ENCODE measurements at places on chromosomes 5 and 9.

- DNase-seq, result no peak
Observed at GRCh38 chr9:107600060-107600573, 110.5 kb upstream of the KLF4 start.

GRCh38 chr9:137146527-137146918 is 7.6 kb downstream of the GRIN1 start:
- DNase-seq, result no peak

- DNase-seq, result no peak
Observed at GRCh38 chr5:18220631-18221030, 586.4 kb downstream of the TAF11L14 start.

DNA sequence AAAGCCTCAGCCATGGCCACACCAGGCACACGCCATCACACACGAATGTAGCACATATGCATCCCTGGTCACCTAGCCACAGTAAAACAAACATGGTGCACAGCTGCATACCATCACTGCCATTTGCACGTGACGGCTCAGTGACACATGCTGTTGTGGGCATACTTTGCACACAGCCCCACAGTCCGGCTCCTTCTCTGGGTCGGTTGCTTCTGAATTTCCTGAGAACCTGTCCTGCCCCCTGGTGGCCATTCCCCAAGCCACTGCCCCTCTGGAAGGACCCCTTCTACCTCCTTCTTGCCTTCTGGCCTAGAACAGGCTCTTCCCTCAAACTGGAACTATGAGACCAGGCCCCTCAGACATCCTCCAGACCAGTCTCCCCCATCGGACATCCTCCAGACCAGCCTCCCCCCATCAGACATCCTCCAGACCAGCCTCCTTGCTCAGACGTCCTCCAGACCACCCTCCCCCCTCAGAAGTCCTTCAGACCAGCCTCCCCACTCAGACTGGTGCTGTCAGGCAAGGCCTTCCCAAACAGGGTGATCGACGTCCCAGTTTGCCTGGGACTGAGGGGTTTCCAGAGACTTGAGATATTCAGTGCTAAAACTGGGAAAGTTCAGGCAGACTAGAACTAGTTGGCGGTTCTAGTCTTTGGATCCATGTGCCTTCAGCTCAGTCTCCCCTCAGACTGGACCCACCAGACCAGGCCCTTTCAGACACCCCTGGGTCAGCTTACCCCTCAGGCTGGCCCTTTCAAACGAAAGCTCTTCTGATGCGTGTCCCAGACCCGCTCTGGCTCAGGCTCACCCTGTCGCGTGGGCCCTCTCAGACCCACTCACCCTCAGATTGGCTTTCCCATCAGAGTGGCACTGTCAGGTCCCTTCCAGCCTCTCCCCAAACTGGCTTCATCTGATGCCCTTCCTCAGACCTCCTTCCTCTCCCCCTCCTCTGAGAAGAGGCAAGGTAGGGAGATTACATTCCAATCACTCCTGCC is 24.3 kb upstream of the ENHO start:
- DNase-seq, result peak; percentile 36

- DNase-seq, result no peak
Observed at GRCh38 chr5:87185838-87186237, 81.8 kb upstream of the RASA1 start.

GRCh38 chr5:141800617-141801016 is 77.6 kb downstream of the PCDH1 start:
- no peak for DNase-seq

DNA sequence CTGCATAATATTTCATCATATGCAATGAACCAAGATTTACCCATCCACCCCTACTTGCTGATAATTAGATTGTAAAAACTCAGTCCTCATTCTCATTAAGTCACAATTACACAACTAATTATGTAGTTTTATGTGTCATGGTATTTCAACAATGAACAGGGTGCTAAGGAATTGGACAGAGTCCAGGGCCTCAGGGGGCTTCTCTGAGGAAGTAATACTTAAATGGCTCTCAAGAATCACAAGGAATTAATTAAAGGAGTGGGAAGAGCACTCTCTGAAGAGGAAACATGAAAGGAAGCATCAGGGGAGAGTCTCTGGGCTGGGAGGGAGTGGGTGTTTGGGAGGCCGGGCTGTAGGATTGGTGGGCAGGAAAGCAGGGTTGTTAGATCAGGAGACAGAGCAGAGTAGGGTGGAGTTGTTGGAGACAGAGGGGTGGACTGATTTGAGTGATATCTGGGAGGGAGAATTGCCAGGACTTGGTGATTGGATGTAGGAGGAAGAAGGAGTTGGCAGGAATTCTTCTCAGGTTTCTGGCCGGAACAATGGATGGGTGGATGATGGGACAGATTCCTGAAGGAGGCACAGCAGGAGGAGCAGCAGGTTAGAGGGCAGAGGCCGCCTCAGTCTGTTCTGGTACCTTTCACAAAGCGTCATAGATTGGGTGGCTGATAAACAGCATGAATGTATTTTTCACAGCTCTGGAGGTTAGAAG is 23.0 kb upstream of the NSG2 start:
- DNase-seq, result no peak

DNA sequence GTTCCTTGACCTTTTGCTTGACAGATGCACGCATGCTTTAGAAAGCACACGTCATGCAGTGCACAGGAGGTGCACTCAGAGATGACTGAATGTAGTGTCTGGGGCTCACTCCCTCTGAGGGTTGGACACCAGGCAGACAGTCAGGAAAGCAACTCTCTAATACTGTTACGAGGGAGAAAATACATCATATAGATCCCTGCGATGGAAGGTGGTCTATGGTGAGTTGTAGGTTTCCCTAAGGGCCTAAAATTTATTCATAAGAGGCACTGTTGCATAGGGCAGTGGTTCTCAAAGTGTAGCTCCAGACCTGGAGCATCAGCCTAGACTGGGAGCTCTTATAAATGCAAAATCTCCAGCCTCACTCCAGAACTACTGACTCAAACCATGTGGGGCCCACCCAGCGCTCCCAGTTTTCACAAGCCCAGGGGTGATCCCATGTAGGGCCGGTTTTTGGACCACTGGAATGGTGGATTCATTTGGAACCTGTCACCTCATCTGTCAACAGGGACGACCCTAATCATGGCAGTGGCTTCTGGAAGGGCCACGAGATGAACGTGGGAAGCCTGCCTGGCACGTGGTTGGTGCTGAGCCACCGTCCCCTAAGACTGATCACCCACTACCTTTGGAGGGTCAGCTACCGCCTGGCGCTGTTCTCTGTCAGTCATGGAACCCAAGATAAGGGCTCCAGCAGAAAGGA is 16.8 kb upstream of the PHF19 start:
- peak; percentile 52 for DNase-seq

DNA sequence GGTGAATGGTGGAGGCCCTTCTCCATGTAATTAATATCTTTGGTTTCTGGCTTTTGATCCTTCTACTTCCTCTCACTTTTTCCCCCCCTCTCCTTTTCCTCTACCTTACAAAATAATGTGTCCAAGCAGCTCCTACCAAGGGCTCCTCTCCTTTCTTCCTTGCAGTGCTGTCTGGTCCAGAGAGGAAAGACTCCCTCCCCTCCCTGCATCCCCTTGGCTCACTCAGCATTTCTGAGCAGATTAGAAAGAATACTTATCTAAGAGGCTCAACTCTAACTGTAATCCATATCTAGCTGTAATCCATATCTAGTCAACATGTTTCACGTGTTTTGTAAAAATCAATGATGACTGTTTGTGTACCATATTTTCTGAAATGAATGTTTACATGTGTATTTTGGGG is 97.4 kb downstream of the GAPVD1 start:
- no peak for DNase-seq

GRCh38 chr9:124040186-124040931 is 28.8 kb downstream of the LHX2 start:
- DNase-seq, result no peak

- peak; percentile 61 for DNase-seq
Observed at GRCh38 chr5:181173420-181174342, 26.3 kb downstream of the OR2V2 start.

GRCh38 chr9:34205102-34205501 is 26.3 kb downstream of the UBAP1 start:
- no peak for DNase-seq

- no peak for DNase-seq
Observed at GRCh38 chr9:1982074-1982473, 33.1 kb upstream of the SMARCA2 start.

- no peak for DNase-seq
Observed at GRCh38 chr9:98600631-98601030, 108.1 kb downstream of the GABBR2 start.

DNA sequence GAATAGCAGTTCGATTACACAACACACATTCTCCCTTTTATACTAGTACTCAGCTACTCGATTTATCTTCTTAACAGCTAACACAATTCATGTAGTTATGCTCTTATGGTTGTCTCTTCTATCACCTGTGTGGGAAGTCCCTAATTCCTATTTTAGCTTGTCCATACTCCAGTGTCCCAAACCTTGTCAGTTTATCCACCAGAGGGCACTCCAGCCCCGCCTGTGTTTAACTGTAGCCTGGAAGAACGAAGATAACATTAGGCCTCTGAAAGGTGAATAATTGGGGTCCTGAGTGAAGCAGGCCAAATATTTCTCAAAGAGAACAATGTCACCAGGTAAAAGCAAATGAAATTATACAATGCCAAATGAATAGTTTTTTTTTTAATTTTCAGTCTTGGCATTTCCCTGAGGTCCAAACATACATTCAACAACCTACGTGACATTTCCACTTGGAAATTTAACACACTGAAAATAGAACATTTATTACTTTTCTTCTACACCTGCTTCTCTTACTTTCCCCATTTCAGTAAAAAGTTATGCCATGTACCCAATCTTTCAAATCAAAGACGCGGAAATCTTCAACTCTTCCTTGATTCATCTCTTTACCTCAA is 560.7 kb downstream of the HTR1A start:
- peak; percentile 4 for DNase-seq

- DNase-seq, result no peak
Observed at GRCh38 chr9:125994066-125994943, 247.1 kb downstream of the PBX3 start.

DNA sequence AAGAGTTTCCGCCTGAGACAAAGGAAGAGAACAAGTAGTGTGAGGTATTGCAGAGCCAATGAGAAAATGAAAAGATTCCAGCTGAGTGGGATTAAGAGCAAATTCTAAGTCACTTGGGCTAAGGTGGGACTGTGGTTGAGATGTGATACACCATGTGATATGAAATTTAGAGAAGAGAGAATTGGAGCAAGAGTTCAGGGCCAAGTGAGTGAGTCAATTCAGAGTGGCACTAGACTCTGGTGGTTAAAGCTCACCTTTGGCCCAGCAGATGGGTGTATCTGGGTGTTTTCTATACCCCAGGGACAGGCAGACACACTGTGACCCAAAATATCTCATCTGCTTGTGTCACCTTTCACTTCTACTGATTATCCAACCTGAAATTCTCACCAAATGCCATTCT is 368.1 kb downstream of the KCNN2 start:
- no peak for DNase-seq

DNA sequence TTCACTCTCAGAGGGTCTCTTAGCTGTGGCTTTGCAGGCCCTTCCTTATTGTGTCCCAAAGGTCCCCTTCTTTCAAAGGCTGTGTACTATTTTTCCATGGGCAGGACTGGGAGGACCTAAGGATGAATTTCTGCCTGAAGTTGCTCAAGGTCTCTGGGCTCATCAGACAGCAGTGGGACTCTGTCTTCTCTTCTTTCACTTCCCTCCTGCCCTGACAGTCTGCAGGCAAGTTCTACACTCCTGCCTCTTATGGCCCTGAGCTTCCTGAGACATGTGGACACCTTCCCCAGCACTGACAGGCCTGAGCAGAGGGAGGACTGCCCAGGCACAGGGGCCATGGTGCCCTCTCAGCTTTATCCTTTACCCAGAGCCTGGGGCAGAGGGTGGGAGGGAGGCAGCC is 14.8 kb downstream of the ENHO start:
- no peak for DNase-seq

DNA sequence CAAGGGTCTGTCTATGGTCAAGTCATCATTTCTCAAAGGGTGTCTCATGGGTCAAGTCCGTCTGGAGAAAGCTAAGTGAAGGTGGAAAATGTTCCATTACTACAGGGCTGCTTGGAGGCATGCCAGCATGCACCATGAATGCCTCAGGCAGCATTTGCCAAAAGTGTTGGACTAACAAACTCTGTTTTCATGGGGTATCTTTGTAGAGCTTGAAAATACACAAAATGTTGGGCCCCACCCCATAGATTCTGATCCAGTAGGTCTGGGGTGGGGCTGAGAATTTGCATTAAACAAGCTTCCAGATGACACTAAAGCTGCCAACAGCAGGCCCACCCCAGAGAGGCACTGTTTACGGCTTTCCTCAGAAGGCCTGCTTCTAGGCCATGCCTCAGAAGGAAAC is 75.0 kb upstream of the FRRS1L start:
- DNase-seq, result no peak

- no peak for DNase-seq
Observed at GRCh38 chr5:172491481-172491880, 37.2 kb upstream of the SH3PXD2B start.

DNA sequence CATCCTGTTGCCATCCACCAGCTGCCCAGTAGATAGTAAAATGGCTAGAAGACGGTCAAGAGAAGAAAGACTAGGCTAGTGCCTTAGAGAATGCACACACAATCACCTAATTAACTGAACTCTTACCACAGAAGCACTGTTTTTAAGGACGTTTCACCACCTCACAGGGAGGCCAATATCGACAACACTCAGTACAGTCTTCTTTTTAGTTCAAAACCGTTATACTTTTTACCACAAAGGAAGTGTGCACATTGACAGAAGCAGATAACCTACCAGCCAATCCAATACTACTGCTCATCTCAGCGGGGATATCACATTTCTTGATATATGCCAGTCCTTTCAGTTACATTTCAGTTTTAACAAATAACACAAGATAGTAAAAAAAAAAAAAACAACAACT is 122.3 kb downstream of the GNAQ start:
- no peak for DNase-seq

GRCh38 chr9:124941679-124942561 is 1.0 kb upstream of the GOLGA1 start:
- peak; percentile 48 for DNase-seq

- no peak for DNase-seq
Observed at GRCh38 chr5:146363161-146363874, 24.7 kb downstream of the POU4F3 start.

DNA sequence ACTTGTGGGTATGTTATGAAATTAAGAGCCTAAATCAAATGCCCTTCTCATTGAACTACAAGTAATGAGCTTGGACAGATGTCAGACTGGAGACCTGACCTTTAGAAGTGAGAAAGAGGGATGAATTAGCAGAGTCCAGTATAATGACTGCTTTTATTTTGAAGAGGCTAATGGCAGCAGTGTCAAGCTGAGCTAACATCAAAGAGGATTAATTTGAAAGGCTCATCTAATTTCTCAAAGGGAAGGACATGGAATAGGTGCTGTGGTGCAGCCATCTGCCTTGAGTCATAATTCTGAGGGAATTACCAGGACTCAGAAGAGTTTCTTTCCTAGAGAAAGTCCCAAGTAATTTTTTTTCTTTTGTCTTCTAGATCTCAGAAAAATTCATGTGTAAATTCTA is 57.6 kb downstream of the FAM81B start:
- no peak for DNase-seq

- DNase-seq, result no peak
Observed at GRCh38 chr5:76319673-76320072, 83.4 kb upstream of the IQGAP2 start.

GRCh38 chr5:171801839-171802238 is 16.2 kb downstream of the SMIM23 start:
- DNase-seq, result no peak

GRCh38 chr5:149497357-149497756 is 53.9 kb downstream of the CSNK1A1 start:
- DNase-seq, result no peak

GRCh38 chr5:150579462-150580400 is 60.7 kb upstream of the SYNPO start:
- no peak for DNase-seq

GRCh38 chr9:93290495-93291434 is 106.8 kb downstream of the WNK2 start:
- no peak for DNase-seq

- DNase-seq, result no peak
Observed at GRCh38 chr5:125487231-125487630, 740.8 kb upstream of the ZNF608 start.
